ENCODE measurements at places on chromosomes 1 and 21.
A peak's percentile ranks its signal among the peaks of the same experiment; 100 is the strongest.

DNA sequence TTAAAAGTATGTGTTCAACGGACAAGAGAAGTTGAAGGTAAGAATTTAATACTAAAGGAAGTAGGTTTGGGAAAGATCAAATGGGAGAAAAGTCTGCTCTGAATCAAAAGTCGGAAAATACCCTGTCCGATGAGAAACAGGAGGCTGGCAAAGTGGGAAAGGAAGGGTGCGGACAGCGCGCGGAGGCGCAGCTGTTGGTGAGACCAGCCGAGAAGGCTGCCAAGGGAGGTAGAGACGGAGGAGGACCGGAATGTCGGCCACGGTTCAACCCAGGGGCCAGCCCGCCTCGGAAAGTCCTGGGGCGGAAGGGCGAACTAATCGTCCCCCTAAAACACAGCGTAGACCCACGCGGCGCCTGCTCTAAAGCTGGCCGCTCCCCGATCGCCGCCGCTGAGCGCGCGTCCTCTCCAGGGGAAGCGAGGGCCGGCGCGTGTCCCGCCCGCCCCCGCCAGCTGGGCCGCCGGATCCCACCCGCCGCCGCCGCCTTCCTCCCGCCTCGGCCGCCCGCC is 639 bp upstream of the SPATA1 start:
- DNase-seq, result peak; percentile 59

GRCh38 chr1:204241050-204241449 is 27.3 kb upstream of the GOLT1A start:
- DNase-seq, result peak; percentile 51

DNA sequence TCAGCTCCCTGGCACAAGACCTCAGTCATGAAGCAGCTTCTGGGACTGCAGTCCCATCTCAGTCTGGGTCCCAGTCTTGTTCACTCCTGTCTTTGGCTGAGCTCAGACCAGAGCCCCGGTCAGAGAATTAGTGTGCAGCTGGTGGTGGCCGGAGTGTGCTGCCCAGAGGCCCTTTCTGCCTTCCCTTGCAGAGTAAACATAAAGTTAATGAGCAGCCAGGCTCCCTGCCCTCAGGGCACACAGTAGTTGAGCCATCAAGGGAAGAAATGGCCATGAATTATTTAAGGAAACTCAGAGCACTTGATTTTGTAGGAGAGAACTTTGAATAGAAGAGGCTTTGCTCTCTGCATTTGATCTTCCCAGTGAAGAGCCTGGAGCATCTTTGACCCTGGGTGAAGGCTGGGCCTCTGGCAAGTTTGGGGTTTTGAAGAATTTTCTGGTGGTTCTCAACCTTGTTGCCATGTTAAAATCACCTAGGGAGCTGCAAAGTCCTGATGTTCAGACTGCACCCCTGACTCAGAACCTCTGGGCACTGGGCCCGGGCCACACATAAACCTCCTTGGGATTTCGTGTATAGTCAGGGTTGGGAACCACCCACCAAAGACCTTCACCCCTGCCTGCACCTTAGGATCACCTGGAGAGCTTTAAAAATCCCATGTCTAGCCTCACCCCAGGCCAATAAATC is 26.4 kb upstream of the SELENON start:
- DNase-seq, result peak; percentile 42

- DNase-seq, result no peak
These were observed 37.2 kb downstream of the LRRC8C start for GRCh38 chr1:89670163-89670562.

DNA sequence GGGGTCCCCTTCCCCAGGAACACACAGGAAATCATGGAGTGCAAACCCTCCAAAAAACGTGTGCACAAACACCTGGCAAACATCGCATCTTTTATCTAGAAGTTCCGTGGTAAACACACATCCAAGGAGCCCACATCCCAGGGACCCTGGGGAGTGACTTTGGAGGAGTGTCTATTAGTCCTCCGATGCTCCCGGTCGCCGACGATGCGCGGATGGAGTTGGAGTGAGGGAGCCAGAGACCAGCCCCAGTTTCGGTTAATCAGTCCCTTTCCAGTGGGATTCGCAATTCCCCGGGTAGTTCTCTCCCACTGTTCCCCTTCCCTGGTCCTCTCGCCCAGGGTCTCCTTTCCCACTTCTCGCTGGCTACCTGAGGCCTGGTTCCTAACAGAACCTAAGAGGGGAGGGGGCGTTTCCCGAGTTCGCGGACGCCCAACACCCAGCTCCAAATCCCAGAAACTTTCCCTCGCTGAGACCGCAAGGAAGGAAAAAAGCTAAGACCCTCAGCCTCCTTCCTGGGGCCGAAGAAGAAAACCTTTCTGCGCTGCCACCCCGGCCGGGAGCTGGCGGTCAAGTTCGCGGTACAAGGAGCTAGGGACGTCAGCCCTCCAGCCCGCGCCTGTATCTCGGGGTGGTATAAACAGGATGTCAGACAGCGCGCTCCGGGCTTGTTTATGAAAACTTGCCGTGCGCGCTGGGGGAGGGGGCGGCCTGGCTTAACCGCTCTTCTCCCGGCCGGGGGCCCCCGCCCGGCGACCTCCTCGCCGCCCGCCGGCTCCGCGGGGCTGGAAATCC is 787 bp downstream of the JAK1 start:
- peak; percentile 72 for DNase-seq

DNA sequence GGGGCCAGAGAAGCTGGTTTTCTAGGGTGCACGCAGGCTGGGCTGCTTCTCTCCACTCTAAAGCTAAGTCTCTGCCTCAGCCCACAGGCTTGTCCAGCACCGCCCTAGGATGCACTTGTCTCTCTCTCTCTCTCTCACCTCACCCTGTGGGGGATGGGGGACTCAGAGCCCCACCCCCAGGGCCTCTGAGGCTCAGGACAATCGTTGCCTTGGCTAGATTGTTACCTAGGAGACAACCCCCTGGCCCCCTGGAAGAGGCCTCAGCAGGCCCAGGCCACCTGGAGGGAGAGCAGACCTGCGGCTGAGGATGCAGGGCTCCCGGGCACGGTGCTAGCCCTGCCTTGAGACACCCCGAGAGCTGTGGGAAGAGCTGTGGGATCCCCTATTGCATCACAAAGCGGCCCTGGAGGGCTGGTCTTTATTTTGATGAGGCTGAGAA is at the start of gene ACTRT2:
TSS of gene ACTRT2 (plus strand) at position 235 of the 439 bp plus-strand sequence. CDS start 220 bp downstream, outside the sequence.
- peak; percentile 46 for DNase-seq

DNA sequence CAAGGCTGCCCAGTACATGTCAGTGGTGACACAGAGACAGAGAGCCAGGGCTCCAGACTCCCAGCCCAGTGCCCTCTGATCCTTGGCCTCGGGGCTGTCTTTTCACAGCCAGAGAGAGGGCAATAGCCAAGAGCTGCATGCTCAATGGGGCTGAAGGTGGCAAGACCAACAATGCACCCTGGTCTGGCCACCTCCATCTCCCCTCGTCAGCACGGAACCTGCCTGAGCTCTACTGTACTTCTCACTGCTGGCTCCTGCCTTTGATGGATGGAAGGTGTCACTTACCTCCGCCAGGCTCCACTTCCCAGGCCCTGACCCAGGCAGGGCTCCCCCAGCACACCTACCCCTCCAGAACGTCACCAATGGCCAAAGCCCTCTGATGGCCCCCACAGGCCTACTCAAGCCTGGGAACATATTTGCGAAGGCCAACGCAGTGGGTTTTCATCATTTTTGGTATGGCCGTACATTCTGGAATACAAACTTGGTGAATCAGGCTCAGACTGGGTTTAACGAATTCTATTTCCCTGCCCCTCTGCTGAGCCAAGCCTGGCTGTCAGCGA is 88.1 kb downstream of the DMRTB1 start:
- DNase-seq, result no peak

- no peak for DNase-seq
These were observed 58.3 kb downstream of the TGFBR3 start for GRCh38 chr1:91827459-91828321.

Measured in mesendoderm (in vitro differentiated cells).